Cortex of kidney (tissue), 1 donor: ENCODE measurements at places on chromosomes 6 and 20.

GRCh38 chr6:41442800-41443501 lies 103.2 kb upstream of the FOXP4 start:
- no peak for DNase-seq

DNA sequence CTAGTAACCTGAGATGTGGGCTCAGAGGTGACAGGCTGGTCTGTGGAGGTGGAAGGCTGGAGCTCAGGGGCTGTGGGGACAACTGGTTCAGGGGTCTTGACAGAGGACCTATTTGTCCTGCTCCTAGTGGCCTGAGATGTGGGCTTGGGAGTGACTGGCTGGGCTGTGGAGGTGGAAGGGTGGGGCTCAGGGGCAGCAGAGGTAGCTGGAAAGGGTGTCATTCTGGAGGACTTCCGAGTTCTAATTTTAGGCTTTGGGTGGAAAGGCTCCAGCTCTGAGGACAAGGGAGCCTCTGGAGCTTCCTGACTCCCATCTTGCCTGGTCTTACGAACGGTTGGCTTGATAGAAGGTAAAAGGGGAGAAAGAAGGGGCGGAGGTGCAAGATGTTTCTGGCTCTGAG lies 11.5 kb downstream of the MDC1 start:
- DNase-seq, result no peak

GRCh38 chr6:140156131-140156530 lies 781.7 kb upstream of the CITED2 start:
- DNase-seq, result no peak

GRCh38 chr6:121934451-121934850 lies 465.0 kb upstream of the HSF2 start:
- no peak for DNase-seq

GRCh38 chr6:125192610-125192930 lies 39.0 kb downstream of the TPD52L1 start:
- DNase-seq, result no peak

DNA sequence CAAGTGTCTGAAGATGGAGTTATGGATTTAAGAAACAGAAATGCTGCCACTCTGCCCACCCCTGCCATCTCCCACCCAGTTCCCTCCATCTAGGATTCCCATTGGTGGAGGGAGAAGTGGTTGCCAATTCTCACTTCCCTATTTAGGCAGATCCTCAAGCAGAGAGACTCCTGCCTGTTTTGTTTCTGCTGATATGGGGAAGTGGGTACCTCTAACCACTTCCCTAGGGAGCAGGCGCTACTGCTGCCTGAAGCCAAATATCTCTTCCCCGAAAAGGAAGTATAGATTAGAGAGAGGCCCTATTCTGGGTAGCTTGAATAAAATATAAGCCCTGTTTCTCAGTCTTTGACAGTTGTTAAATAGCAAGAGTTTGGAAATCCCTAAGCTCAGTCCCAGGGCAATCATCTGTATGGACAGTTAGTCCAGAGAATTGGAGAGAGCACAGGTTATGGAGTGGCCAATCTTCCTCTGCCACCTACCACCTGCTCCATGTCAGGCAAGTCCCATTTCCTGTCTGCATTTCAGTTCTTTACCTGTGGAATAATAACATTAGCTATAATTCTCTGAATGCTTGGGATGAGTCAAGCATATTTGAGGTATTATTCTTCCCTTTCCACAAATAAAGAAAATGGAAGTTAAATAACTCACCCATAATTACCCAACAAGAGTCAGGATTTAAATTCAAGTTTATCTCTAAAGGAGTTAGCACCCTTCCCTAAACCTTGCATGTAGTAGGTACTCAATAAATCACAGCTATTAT lies 2.6 kb upstream of the ADGB start:
- DNase-seq, result no peak

- no peak for DNase-seq
Observed at GRCh38 chr6:42891199-42891722, 11.8 kb downstream of the RPL7L1 start.

DNA sequence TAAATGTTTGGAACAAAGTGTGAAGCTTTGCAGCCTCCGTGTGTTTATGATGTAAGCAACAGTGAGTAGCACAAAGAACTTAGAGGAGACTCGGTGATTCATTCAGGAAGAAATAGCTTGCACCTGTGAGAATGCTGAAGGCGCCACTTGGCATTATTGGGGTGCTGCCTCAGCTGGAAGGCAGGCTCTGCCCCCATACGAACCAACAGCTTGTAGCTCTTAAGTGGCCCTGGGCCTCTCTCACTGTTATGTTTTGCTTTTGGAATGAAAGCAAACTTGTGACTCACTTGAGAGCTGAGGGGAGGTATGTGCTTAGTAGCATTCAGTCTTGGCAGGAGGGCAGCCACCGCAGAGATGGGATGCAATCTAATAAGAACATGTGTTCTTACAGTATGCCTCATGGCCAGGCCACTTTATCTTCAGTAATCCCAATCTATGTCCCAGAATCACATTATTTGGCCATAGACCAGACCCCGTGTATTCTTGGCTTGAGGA lies 310.7 kb downstream of the EYA4 start:
- no peak for DNase-seq

DNA sequence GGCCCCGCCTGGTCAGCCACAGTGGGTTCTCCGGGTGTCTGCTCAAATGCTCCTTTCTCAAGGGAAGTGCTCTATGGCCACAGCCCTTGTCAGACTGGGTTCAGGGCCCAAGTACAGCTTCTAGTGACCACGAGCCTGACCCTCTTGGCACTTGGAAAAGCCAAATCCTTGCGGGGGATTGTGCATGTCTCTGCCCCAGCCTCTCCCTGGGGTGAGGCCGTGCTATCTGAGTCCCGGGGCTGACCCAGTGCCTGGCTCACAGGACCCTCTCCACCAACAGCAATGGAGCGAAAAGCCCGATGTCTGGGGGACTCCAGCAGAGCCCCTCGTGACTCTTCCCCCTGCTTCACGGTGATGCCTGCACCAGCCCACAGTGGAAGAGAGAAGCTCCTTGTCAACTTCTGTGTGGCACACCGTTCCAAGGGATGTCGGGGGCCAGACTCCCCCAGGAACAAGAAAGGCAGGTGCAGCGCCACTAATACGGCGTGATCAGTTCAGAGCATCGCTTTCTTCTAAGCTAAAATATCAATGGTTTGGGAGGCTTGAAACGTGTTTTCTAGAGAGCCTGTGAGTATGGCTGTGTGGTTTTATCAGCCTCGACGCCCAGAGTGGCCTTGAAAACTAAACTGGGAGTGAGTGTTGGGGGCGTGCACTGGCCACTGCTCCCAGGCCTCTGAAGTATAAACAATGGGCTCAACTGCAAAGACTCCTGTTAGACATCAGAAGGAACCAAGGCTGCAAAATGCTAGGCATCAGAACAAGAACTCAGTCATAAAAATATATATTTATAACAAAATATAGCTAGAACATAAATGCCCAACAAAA lies 51.9 kb downstream of the DLL1 start:
- no peak for DNase-seq

- no peak for DNase-seq
Observed at GRCh38 chr20:50625986-50626677, 65.2 kb downstream of the RIPOR3 start.

DNA sequence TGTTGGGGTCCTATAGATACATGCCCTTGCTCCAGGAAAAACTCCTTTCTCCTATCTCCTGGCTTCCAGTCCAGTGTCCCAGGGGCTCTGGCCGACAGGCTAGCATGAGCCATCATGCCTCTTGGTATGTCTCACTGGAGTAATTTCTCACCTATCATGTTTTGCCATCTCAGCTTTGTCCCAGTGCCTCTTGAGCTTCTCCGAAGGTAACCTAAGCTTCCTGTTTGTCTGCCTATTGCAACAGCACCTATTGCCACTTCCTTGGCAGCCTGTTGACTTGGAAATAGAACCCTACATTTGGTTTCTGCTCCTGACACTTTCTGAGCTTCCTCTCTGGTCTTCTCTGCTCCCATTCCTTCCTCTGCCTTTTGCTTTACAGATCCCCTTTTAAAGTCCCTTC lies 197.7 kb downstream of the KCNQ5 start:
- no peak for DNase-seq

DNA sequence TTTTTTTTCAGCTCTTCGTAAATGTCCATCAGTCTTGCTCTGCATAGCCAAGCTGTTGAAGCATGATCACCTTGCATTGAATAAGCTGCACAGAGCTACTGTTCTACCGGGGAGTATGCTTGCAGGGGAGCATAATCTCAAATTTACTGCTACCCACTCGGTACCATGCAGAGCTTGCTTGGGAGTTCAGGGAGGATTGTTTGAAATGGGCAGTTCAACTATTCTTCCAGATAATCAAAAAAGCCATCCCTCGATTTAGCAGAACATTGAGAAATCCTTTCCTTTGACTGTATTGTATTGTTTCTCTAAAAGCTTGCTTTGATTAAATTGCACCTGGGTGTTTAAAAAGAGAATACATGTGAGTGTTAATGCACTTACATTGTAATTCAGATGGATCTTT lies 332.6 kb downstream of the UTRN start:
- no peak for DNase-seq
